Effector memory CD8-positive, alpha-beta T cell (primary cell): ENCODE measurements at places on chromosomes 3 and 15.

GRCh38 chr15:80732818-80733217 is 37.7 kb downstream of the ABHD17C start:
- no peak for DNase-seq
- H3K27me3 ChIP-seq: no peaks in the 10 kb centered on the region

- no peak overlapping the region for H3K27ac ChIP-seq
- H3K36me3 ChIP-seq: peaks cover 3% of the 10 kb centered on the region
- no peak overlapping the region for H3K4me3 ChIP-seq
- H3K4me1 ChIP-seq: peaks cover 28% of the 10 kb centered on the region
- no peaks in the 10 kb centered on the region for H3K27me3 ChIP-seq
Observed at GRCh38 chr3:171334465-171334811, 125.8 kb downstream of the TNIK start.

- no peaks in the 10 kb centered on the region for H3K27me3 ChIP-seq
- H3K4me1 ChIP-seq: peaks cover 29% of the 10 kb centered on the region
- H3K36me3 ChIP-seq: peaks cover 7% of the 10 kb centered on the region
- H3K27ac ChIP-seq: peak overlapping the region; percentile 78
Observed at GRCh38 chr3:115100806-115101205, 46.3 kb downstream of the ZBTB20 start.

- no peaks in the 10 kb centered on the region for H3K36me3 ChIP-seq
- no peaks in the 10 kb centered on the region for H3K27me3 ChIP-seq
- DNase-seq: no peak
- no peak overlapping the region for H3K4me3 ChIP-seq
- H3K4me1 ChIP-seq: no peaks in the 10 kb centered on the region
Observed at GRCh38 chr3:173044998-173045397, 96.0 kb downstream of the SPATA16 start.

DNA sequence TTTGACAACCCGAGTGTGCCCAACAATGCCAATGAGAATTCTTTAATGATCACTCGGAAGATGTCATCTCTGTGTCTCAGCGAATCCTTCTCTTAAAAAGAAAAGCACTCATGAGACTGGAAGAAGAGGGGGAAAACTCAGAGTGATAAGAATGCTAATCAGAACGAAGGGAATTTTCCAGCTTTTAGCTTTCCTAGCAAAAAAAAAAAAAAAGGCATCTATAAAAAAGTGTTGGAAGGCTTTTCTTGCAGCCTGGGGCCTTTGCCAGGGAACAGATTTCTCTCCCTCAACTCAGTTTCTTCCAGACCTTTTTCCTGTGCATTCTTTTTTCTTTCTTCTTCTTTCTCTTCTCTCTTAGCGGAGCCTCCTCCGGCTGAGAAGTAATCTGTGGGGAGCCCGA is 80.5 kb upstream of the NEO1 start:
- H3K27ac ChIP-seq: peak overlapping the region; percentile 11
- no peak for DNase-seq
- H3K27me3 ChIP-seq: peaks cover 30% of the 10 kb centered on the region

GRCh38 chr3:34213478-34213877 is 415.0 kb downstream of the PDCD6IP start:
- no peaks in the 10 kb centered on the region for H3K4me1 ChIP-seq
- no peak for DNase-seq
- no peak overlapping the region for H3K27ac ChIP-seq
- no peak overlapping the region for H3K4me3 ChIP-seq
- H3K36me3 ChIP-seq: no peaks in the 10 kb centered on the region
- H3K27me3 ChIP-seq: peaks cover 7% of the 10 kb centered on the region

DNA sequence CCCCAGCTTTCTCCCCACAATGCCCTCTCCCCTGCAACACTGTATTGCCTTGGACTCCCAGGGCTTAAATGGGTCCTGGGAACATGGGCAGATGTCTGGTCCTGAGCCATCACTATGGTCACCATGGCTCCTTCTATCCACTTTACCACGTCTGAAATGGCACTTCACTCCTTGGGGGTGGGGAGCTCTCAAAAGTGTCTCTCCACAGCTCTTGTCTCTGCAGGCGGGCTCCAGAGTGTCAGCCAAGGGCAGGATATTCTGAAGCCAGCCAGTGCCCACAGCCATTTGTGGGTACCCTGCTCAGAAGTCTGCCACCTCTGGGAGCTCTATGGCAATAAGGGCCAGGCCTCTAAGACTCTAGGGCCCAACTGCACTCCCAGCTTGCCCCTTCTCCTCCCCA is 163.9 kb downstream of the PPM1L start:
- peak overlapping the region; percentile 31 for H3K27ac ChIP-seq
- H3K36me3 ChIP-seq: no peaks in the 10 kb centered on the region
- DNase-seq: no peak
- no peaks in the 10 kb centered on the region for H3K4me1 ChIP-seq
- H3K4me3 ChIP-seq: no peak overlapping the region

DNA sequence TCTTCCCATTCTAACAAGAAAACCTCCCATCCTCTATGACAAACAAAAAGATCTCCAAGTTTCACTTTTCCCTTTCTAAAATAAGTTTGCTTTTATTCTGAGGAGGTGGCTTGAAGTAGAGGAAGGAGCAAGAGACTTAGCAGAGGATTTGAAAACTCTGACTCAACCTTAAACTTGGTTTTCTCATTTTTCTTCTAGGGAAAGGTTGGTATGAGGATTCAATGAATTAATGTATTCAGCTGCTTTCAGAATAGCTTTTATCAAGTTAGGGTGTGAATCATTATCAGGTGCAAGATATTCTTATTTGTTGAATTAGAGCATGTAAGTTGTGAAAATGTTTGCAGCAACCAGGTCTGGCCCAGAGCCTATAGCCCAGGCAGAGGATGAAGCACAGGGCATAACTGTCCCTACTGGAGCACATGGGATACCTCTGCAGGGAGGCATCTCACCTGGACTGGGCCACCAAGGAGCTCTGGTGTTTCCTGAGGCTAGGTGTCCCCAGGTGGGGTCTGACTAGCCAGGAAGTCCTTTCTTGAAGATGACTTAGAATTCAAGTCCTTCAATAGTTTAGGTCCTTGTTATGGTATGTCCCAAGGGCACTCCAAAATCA is 42.3 kb downstream of the SATB1 start:
- H3K27me3 ChIP-seq: no peaks in the 10 kb centered on the region
- peaks cover 61% of the 10 kb centered on the region for H3K36me3 ChIP-seq
- no peak overlapping the region for H3K27ac ChIP-seq
- peaks cover 10% of the 10 kb centered on the region for H3K4me1 ChIP-seq
- no peak for DNase-seq

GRCh38 chr15:67685008-67685599 is 140.2 kb upstream of the SKOR1 start:
- H3K4me1 ChIP-seq: no peaks in the 10 kb centered on the region
- no peak overlapping the region for H3K4me3 ChIP-seq
- H3K27me3 ChIP-seq: no peaks in the 10 kb centered on the region
- DNase-seq: no peak
- H3K27ac ChIP-seq: no peak overlapping the region
